ENCODE measurements at places on chromosomes 2 and 18.

DNA sequence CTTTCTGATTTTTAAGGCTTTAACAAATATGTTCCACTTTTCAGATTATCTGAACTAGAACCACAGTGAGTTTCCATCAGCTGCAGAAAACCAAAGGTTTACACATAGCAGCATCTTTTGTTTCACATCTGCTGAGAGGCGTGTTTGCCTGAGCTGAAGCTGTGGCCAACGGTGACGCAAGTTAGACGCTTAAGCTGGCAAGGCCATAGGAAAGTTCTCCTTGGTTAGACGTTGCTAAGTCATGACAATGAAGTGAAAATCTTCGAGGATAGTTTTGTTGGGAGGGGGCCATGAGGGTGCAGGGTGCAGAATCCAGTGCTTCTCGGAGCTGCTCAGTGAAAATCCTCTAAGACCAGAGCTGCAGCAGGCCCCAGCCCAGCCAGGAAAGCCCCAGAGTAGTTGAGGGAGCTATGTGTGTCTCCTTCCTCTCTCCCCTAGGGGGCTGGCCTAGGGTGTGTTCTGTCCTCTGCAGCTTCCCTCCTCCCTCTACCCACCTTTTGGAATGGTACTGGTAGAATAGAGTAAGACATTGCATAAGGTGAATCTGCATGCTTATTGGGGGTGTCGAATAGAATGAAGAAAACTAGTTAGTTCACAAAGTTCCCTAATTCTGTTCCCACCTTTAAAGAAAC is 105.4 kb downstream of the FHOD3 start:
- DNase-seq, result no peak

DNA sequence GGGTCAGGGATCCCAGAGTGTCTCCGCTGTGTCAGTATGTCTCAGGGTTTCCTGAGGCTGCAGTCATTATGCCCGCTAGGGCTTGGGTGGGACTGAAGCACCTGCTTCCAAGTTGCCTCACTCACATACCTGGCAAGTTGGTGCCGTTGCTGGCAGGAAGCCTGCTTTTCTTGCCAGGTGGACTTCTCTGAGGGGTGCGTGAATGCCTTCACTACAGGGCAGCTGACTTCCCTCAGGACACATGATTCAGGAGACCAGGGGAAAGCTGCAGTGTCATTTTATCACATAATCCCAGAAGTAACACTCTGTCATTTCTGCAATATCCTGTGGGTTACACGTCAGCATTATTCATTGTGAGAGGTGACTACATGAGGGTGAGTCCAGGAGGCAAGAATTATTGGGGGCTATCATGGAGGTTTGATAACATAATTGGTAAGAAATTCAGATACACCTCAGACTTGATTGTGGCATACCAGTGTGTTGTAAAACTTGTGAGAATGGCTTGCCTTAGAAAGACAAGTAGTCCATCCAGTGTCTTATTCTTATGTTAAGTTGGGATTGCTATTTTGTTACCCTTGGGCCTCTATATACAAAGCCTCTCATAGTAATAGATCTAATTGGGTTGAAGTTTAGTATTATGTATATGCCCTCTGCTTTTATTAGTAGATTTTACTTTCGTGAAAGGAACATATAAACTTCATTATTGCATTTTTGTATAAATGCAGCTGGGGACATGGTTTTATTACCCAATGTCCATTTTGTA is 44.1 kb downstream of the NEDD4L start:
- DNase-seq, result no peak

GRCh38 chr2:54940723-54941122 is 109.5 kb downstream of the RTN4 start:
- DNase-seq, result no peak

- DNase-seq, result no peak
Measured at GRCh38 chr2:189096769-189097447, 82.7 kb downstream of the COL5A2 start.

GRCh38 chr2:68317971-68318913 is 1.5 kb downstream of the CNRIP1 start:
- no peak for DNase-seq

DNA sequence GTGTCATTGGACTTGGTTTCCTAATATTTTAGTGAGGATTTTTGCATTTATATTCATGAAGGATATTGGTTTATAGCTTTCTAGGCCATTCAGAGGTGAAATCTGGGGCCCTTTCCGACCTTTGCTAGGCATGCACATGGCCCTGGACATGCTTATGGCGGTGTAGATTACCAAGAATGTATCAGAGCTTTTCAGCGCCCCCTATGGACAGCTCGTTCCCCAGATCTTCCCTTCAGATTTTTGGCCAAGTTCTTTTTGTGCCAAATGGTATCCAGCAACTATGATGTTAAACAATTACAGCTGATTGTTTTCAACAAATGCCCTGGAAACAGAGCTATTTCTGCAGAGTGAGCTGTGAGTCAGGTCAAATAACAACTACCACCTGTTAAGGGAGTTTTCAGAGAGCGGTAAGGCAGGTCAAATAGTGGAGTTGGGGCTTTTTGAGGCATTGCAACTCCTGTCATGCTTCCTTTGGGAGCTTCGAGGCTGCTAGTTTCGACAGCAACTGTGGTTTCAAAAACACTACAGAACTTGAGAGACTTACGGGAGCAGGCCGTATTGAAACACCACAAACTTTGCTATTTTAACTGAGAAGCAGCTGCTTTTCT is 188.3 kb downstream of the ZNF516 start:
- DNase-seq, result no peak

DNA sequence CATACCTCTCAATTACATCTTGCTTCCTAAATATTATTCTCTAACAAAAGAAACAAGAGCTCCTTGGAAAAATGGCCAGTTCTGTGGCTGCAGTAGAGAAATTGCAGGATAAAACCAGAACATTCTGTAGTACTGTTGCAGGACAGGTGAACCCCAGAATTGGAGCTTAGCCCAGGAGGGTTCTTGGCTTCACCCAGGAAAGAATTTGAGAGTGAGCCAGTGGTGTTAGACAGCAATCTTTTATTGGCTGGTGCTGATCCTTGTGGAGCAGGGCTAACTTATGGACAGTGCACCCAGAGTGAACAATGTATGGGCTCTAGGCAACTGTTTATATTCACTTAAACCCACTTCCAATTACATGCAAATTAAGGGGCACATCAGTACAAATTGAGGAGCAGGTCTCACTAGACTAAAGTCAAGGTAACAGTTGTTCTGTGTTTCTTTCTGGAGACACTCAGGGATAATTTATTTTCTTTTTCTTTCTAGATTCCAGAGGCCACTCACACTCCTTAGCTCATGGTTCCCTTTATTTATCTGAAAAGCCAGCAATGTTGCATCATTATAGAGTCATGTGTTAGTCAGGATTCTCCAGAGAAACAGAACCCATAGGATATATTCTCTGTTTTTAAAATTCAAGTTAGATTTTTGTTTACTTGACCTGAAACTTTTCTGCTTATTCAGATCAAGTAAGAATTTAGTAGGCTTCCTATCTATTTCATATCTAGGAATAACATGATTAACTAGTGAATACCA is 348.1 kb downstream of the CCDC85A start:
- no peak for DNase-seq

- no peak for DNase-seq
Measured at GRCh38 chr18:32576296-32576916, 105.7 kb upstream of the GAREM1 start.

GRCh38 chr2:155060896-155061295 is 362.4 kb downstream of the KCNJ3 start:
- DNase-seq, result no peak

DNA sequence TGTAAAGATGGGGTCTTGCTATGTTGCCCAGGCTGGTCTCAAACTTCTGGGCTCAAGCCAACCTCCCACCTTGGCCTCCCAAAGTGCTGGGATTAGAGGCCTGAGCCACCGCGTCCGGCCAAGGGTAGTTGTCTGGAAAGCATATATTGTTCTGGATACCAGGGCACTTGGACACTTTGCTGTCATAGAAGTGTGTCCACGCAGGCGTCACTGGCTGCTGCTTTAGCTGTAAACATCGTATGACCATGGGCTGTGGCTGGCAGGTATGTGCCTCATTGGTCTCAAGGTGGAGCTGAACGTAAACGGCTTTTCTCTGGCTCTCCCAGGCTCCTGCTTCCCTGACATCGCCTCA is 3.2 kb upstream of the GPR35 start:
- DNase-seq, result no peak

- DNase-seq, result no peak
Measured at GRCh38 chr2:11872247-11872947, 126.0 kb downstream of the LPIN1 start.

DNA sequence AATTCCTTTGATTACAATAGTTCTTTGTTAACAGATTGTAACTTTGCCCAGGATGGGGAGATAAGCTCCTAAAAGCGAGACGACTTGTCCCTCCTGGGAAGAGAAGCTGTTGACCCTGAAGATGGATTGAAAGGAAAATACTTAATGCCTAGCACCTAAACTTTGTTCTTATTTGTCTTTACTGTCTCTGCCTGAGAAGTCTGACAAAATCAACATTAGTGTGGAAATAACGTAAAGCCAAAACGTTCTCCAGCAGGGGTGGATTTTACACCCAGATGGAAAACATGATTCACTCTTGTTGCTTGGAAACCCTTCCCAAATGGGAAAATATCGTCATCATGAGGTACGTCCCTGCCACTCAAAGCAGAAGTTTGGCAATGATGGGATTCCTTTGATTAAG is 450.1 kb downstream of the SLC4A3 start:
- DNase-seq, result no peak

DNA sequence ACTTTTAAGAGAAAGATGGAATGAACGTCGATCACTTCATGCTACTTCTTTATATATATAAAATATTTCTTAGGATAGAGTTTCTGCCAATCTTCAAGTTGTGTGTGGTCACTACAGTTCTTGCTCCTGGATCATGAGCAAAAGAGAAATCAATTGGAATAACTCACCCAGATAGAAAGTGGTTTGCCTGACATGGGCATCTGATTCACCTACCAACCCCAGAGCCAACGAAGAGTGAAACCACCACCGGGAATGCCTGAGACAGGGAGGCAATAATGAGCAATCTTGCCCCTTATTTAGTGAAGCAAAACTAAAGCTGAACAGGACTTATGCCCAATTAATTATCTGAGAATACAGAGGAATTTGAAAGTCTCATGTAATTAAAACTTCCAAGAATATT is 250.2 kb upstream of the REG3G start:
- no peak for DNase-seq

GRCh38 chr18:1526991-1527390 is 622.3 kb downstream of the ADCYAP1 start:
- DNase-seq, result no peak

- DNase-seq, result no peak
Measured at GRCh38 chr2:59236723-59237122, 995.6 kb upstream of the FANCL start.

GRCh38 chr2:69208023-69208595 is 178.9 kb downstream of the GFPT1 start:
- DNase-seq, result no peak

- DNase-seq, result no peak
Measured at GRCh38 chr2:191901031-191901430, 54.1 kb upstream of the CAVIN2 start.

- DNase-seq, result no peak
Measured at GRCh38 chr2:150214626-150215025, 272.8 kb downstream of the RND3 start.

- no peak for DNase-seq
Measured at GRCh38 chr2:230961091-230961491, 34.8 kb upstream of the SPATA3 start.

GRCh38 chr2:151908204-151908882 is 80.1 kb upstream of the ARL5A start:
- no peak for DNase-seq

DNA sequence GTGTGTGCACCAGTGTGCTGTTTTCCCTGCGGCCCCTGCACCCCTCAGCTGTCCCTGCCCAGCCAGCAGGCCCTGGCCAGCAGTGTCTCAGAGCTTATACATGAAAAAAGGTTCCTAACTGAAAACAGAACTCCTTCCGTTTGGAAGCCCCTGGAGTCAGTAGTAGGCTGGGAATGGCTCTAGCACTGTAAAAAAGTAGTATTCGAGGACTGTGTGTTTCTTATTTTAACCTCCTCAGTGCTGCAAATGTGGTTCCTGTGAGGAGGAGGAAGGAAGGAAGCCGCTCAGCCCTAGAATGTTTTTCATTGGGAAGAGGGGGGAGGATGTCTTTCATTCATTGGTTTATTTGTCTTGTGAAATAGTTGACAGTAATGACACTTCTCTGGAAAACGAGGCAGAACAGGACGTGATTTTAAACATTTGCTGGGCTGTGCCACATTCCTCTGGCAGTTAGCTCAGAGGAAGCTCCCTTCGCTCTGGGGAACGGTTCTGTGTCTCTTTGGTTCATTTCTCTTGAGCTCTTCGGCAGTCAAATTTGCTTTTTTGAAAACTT is 103.5 kb downstream of the SPTBN1 start:
- DNase-seq, result no peak

DNA sequence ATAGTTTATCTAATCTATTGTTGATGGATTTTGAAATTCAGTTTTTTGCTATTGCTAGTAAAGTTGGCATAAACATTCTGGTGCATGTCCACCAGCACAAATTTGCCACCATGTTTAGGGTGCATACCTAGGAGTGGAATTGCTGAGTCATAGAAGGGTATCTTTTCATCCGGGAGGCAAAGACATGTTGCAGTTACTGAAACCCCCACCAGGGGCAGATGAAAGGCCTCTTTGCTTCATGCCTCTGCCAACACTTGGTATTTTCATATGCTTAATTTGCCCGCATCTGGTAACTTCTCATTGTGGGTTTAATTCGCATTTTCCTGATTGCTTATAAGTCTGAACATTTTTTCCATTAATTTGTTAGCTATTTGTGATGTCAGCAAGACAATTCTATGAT is 8.2 kb downstream of the DCC start:
- no peak for DNase-seq

GRCh38 chr18:60391571-60392226 is 19.1 kb upstream of the MC4R start:
- no peak for DNase-seq

- DNase-seq, result no peak
Measured at GRCh38 chr18:36350251-36350651, 52.7 kb downstream of the FHOD3 start.

DNA sequence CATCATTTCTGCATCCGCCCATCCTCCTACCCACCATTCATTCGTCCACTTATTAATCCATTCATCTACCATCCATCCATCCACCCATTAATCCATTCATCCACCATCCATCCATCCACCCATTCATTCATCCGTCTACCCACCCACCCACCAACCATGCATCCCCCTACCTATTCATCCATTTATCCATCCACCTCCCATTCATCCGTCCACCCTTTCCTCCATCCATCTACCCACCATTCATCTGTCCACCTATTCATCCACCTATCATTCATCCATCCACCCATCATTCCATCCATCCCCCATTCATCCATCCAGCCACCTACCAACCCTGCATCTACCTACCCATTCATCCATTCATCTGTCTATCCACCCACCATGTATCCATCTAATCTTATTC is 83.5 kb upstream of the MCFD2 start:
- DNase-seq, result no peak

DNA sequence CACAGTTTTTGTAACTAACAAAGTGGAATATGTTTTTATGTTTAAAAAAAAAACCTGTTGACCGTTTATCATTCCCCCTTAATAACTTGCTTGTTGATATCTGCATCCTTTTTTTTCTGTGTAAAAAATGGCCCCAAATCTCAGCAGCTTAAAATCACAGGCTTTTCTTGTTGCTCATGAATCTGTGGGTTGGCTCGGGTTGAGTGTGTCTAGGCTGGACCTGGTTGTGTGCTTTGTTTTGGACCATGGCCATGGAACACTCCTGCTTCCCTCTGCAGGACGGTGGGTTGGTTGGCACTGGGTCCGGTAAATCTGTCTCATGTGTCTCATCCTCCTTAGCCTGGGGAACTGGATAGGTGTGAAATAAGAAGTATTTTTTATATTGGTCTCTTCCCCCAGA is 139.0 kb upstream of the LINC00305 start:
- no peak for DNase-seq

- no peak for DNase-seq
Measured at GRCh38 chr2:215670396-215670795, 234.5 kb upstream of the FN1 start.
